ENCODE measurements at places on chromosomes 7 and 10. TPM values are rescaled to one million over a fixed set of nuclear protein-coding genes. Genes with fewer than 3 reads are reported as not detected.
A peak's percentile ranks its signal among the peaks of the same experiment; 100 is the strongest.

GRCh38 chr10:90023950-90024349, 322.6 kb downstream of the KIF20B start:
- no peak for DNase-seq

GRCh38 chr7:116259871-116260440, 49.6 kb downstream of the TES start:
- peak; percentile 82 for DNase-seq

DNA sequence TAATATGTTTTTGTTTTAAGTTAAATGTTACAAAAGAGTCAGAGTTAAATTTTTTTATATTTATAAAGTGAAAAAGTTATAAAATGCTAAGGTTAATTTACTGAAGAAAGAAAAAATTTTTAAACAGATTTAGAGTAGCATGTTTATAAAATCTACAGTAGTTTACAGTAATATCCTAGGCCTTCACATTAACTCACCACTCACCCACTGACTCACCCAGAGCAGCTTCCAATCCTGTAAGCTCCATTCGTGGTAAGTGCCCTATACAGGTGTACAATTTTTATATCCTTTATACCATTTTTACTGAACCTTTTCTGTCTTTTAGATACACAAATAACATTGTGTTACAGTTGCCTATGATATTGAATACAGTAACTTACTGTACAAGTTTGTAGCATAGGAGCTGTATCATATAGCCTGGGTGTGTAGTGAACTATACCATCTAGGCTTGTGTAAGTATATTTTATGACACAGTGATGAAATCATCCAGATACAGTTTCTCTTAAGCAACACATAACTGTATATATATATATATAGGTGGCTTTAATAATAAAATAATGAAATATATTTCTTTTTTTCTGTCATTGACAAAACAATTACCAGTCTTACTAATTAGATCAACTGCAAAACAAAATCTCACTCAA, 79.6 kb downstream of the PTEN start:
- DNase-seq, result no peak

DNA sequence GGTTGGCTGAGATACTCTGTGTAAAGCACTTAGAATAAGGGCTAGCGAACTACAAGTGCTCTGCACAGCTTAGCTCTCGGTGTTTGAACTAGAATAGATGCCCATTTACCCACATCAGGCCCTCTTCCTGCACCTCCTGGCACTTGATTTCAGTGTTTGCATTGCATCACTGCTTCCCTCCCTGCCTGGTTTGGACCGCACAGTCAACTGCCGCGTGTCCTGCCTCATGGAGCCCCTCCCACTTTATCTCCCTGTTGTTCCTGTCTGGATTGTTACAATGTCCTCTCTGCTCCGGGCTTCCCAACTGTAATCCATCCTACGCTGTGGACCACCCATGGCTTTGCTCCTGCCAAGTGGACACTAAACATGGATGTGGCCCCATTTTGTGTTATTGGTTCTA, 2.3 kb downstream of the FAM107B start:
- DNase-seq, result no peak

GRCh38 chr10:129884398-129885078, 79.5 kb downstream of the EBF3 start:
- DNase-seq, result no peak

- DNase-seq, result no peak
Measured at GRCh38 chr7:133051066-133051465, 30.8 kb downstream of the CHCHD3 start.

DNA sequence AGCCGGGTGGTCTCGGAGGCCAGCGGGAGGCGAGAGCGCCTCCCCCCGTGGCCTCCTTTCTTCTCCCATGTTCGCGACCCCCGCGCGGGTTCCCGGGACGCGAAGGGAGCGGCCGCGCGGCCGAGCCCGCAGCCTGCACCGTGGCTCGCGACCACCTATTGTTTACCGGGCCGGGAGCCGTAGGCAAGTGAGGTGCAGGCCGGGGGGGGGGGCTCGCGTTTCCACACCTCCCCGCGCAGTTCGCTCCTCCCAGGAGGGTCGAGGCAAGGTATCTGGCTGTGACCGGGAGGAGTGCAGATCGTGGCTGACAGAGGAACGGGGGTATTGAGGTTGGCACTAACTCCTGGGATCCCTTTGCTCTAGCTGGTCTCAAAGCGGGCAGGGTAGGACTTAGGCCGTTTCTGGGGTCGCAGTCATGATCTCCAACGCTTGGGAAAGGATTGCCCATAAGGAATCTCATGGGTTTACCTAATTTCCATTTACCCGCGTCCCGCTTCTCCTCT, 734 bp downstream of the PTPN12 start:
- DNase-seq, result no peak

DNA sequence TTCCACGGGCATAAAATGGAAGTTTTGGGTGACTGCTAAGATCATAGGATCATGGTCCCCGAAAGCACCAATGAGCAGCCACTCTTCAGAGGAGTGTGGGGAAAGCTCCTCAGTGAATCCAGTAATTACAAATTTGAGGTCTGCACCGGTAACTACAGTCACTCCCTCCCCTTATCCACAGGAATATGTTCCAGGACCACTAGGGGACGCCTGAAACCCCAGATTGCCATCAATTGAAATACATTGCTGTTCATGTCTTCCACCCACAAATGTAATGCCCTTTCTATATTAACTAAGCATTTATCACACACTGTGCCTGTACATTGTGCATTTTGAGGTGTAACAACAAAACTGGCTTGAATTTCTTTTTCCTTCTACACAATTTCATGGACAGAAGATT, 447.9 kb upstream of the PFKP start:
- peak; percentile 26 for DNase-seq

- DNase-seq, result peak; percentile 80
Measured at GRCh38 chr7:100444311-100445278, 8.3 kb upstream of the PPP1R35 start.

DNA sequence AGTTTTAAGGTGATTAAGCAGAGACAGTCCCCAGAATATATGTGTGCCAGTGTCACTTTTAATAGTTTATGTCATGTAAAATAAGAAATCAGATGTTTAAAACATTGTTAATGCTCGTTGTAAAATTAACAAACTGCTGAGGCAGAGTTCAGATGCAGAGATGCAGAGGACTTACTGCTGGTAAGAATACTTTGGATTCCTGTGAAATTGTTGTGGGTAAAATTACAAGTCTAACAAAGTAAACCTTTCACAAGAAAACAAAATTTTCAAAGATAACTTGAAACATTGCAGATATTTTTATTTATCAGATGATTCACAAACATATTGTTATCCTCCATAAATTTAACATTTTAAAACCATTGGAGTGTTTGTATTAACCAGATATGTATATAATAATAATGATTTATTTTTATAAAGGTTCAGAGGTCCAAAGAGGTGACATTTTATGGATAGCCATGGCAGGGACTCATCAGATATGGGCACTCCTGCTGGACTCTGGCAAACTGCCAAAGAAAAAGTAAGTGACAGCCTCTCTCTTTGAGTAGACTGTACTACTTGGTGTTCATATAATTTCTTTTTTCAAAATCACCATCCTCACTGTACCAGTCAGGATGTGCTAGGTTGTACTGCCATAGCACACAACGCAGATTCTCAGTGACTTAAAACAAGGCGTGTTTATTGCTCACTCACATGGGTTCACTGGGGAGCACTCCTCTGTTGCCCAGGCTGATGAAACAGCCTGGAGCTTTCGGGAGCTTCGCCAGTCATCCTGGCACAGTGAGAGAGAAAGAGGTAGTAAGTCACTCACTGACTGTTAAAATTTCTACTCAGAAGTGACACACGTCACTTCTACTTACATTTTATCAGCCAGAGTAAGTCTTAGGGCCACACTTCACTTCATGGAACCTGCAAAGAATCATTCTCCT, 43.5 kb downstream of the NHLRC2 start:
- DNase-seq, result peak; percentile 8

DNA sequence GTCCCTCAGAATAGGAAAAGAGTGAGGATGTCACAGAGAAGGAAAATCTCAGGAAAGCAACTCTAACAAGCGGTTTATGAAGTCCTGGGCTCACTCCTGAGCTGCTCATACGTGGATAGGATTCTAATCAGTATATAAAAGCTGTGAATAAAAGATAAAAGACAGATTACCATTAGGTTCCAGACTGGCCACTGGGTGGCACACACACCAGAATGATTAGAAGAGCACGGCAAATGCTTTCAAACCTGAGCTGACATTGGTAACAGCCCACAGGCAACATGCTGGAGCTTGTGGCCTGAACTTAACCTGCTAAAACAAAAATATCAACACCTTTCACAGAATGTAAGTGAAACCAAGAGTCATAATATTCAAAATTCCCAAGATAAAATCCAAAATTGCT, 370.8 kb downstream of the GRID1 start:
- DNase-seq, result peak; percentile 57

GRCh38 chr7:29940199-29940598, 49.4 kb downstream of the SCRN1 start:
- DNase-seq, result no peak

DNA sequence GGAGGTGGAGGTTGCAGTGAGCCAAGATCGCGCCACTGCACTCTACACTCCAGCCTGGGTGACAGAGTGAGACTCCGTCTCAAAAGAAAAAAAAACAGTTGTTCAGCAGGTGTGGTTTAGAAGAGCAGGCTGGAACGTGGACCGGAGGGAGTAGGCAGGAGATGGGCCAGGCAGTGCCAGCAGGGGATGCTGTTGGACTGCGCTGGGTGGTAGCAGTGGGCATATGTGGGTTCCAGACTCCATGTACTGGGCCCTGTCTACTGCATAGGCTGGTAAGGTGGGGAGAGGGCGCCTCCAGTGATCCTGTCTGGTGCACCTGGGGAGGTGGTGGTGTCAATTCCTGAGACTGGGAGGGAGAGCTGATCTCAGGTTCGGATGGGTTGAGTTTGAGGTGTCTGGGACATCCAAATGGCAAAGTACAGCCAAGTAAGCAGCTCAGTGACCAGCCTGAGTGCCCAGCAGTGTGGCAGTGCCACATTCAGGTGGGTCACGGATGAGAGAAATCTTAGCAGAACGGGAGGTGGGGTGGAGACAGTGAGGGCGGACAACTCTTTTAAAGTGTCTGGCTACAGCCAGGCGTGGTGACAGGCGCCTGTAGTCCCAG, 25.9 kb downstream of the SFXN4 start:
- DNase-seq, result peak; percentile 56

- no peak for DNase-seq
Measured at GRCh38 chr7:101333912-101334311, 12.3 kb upstream of the IFT22 start.

- DNase-seq, result no peak
Measured at GRCh38 chr7:156703209-156703608, 62.6 kb downstream of the RNF32 start.

GRCh38 chr7:131945313-131945911, 389.0 kb upstream of the PODXL start:
- DNase-seq, result no peak

DNA sequence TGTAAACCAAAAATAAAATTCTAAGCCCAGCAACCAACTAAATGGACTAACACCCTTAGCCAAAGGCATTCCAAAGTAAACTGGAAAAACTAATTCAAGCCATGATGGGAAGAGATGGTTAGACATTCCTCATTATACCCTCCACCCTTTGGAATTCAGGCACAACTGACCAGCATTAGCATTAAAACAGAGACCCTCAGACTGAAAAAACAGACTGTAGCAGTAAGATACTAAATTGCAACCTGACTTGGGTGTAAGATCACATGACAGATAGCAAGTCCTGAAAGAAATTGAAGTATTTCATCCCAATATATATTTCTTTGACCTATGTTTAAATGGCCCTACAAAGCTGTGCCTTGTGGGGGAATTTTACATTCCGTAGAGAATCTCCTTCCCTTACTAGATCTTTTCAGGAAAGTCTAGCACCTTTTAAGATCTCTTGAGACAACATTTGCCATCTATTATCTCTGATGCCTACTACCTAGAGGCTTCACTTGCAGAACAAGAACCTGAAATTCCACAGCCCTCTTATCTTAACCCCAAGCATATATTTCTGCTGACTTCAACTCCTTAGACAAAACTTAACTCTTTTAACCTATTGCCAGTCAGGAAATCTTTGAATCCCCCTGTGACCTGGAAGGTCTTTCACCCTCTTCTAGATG, 750.2 kb upstream of the IGFBP3 start:
- no peak for DNase-seq

DNA sequence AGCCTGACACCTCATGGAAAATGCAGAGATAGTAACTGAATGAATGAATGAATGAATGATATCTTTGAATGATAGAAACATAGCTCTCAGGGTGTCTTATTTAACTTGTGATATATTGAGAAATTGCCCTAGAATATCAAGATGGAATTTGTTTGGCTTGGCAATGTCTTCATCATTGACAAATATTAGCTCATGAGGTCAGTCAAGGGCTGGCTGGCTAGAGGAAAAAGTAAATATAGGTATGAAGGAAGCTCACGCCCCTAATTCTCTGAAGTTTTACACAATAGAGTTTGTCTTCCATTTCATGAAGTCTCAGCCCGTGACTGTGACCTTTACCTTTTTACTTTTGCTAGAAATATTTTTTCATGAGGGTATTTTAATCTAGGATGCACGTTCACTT, 305.2 kb downstream of the ADARB2 start:
- no peak for DNase-seq

- DNase-seq, result no peak
Measured at GRCh38 chr7:81611040-81611439, 158.8 kb downstream of the HGF start.

DNA sequence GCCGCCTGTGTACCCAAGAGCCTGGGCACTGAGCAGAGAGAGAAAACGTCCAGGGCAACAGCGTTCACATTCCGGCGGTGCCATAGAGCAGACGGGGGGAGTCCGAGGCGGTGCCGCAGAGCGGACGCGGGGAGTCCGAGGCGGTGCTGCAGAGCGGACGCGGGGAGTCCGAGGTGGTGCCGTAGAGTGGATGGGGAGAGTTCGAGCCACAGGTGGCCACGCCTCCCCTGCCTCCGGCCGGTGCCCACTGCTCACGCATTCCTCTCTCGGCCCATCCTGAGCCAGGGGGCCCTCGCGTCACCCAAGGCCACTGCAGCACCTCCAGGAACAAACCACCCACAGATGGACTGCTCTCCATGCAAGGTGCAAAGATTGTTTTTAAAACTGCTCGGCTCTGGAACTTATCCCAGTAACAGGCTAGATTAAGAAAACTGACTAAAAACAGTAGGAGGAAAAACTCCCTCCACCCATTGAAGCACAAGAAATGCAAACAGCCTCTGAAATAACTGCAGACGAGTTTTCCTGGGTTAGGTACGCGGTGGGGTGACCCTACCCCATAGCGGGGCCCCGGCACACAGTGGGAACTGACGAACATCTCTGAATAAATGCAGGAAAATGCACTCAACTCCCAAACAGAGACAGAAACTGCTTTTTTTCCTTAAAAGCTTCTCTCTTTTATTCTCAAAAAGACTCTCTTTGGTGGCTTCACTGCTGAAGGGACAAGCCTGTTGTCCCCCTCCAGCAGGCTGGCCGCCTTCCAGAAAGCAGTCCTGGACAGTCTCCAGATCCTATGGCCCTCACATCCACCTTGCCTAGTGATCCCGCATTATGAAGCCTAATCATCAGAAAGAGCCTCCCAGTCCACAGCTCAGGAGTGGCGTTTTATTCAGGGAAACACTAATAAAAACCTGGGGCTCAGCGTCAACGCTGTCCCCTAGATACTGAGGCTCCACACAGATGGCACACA, 55.9 kb downstream of the DIP2C start:
- DNase-seq, result no peak

GRCh38 chr7:91127959-91128358, 136.3 kb upstream of the FZD1 start:
- no peak for DNase-seq

Gene FAM241B
- 7.4 TPM for total RNA-seq

Gene CHST15
- 2.5 TPM for total RNA-seq

Gene UCN3
- not detected for total RNA-seq

Gene FBXL13
- 2.9 TPM for total RNA-seq

Gene GPC2
- 7.4 TPM for total RNA-seq

Gene SEMA4G
- total RNA-seq, result not detected

Gene COL26A1
- total RNA-seq, result not detected

Gene PVRIG
- not detected for total RNA-seq

Gene ATAD1
- 62.9 TPM for total RNA-seq
